ENCODE measurements at places on chromosomes 1 and 21. TPM values are rescaled to one million over a fixed set of nuclear protein-coding genes. Genes with fewer than 3 reads are reported as not detected.

Gene MRPS14
- 32.5 TPM for total RNA-seq

DNA sequence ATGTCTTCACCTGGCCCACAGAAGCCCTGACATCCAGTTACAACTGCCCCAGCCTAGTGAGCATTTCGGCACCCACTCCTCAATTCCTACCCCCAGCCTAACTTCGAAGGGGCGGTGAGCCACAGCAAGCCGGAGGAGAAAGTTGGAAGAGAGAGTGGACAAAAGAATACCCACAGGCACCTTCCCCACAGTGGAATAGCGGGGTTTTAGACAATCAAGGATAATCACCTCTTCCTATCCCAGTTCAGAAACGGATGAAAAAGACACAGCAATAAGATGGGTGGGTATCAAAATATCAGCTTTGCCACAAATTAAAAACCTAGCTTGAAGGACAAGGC lies 1.3 kb upstream of the LSS start:
- H3K4me3 ChIP-seq = peak overlapping the region; percentile 77
- H3K36me3 ChIP-seq = peaks cover 31% of the 10 kb centered on the region
- H3K4me1 ChIP-seq = peaks cover 63% of the 10 kb centered on the region
- H3K27me3 ChIP-seq = no peaks in the 10 kb centered on the region
- peak; percentile 2 for DNase-seq

Gene ACTL8
- total RNA-seq = not detected

Gene APCS
- not detected for total RNA-seq

DNA sequence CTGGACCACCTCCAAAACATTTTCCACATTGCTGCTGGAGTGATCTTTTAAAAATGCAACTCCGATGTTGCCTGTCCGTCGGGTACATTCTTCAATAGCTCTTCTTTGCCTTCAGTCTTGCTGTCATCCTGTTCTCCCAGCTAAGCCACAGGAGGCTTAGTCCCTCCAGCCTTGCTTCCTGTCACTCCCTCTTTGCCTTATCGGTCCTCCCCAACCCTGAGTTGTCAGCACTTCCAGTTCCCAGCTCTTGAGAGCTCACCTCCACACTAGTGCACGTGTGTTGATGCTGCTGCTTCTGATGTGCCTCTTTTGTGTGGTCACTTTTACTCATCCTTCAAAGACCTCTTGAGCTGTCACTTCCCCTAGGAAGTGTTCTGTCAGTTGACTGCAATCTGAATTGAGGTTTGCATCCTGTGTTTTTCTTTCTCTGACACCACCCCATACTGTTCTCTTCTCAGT lies 15.3 kb downstream of the UCK2 start:
- no peak overlapping the region for H3K4me3 ChIP-seq
- H3K27ac ChIP-seq = peak overlapping the region; percentile 64
- no peaks in the 10 kb centered on the region for H3K36me3 ChIP-seq
- peaks cover 9% of the 10 kb centered on the region for H3K27me3 ChIP-seq

- no peak for DNase-seq
- H3K4me3 ChIP-seq = no peak overlapping the region
- H3K4me1 ChIP-seq = no peaks in the 10 kb centered on the region
- H3K27ac ChIP-seq = no peak overlapping the region
- H3K36me3 ChIP-seq = no peaks in the 10 kb centered on the region
- peaks cover 23% of the 10 kb centered on the region for H3K27me3 ChIP-seq
Observed at GRCh38 chr1:33966346-33967141, 102.7 kb downstream of the HMGB4 start.

DNA sequence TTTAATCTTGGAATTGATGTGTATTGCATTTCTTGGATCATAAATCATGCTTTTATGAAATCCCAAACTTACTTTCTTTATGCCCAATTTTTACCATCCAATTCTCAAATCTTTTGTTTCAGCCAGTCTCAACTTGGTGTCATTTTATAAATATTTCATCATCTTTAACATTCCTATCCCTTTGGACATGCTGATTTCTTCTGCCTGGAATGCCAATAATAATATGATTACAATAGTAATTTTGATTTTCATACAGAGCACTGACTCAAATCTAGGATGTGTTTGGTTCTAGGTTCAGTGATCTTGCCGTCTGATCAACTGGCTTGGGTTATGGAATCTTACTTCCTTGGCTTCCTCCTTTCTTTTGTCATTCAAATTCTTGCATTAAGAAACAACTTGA lies 12.8 kb downstream of the RRP15 start:
- no peaks in the 10 kb centered on the region for H3K27me3 ChIP-seq
- DNase-seq = no peak
- peaks cover 57% of the 10 kb centered on the region for H3K4me1 ChIP-seq
- H3K4me3 ChIP-seq = no peak overlapping the region
- H3K27ac ChIP-seq = no peak overlapping the region
- no peaks in the 10 kb centered on the region for H3K36me3 ChIP-seq

GRCh38 chr1:46409063-46409372 lies 14.9 kb downstream of the FAAH start:
- DNase-seq = no peak
- H3K4me1 ChIP-seq = peaks cover 3% of the 10 kb centered on the region
- H3K27ac ChIP-seq = no peak overlapping the region
- H3K36me3 ChIP-seq = no peaks in the 10 kb centered on the region

Gene VHLL
- not detected for total RNA-seq

Gene ZNF687
- total RNA-seq = 34.6 TPM

Data from naive thymus-derived CD8-positive, alpha-beta T cell (primary cell).